Stomach (tissue), 19 donors: ENCODE measurements at places on chromosomes 1 and 21. TPM values are rescaled to one million over a fixed set of nuclear protein-coding genes. Genes with fewer than 3 reads are reported as not detected.

DNA sequence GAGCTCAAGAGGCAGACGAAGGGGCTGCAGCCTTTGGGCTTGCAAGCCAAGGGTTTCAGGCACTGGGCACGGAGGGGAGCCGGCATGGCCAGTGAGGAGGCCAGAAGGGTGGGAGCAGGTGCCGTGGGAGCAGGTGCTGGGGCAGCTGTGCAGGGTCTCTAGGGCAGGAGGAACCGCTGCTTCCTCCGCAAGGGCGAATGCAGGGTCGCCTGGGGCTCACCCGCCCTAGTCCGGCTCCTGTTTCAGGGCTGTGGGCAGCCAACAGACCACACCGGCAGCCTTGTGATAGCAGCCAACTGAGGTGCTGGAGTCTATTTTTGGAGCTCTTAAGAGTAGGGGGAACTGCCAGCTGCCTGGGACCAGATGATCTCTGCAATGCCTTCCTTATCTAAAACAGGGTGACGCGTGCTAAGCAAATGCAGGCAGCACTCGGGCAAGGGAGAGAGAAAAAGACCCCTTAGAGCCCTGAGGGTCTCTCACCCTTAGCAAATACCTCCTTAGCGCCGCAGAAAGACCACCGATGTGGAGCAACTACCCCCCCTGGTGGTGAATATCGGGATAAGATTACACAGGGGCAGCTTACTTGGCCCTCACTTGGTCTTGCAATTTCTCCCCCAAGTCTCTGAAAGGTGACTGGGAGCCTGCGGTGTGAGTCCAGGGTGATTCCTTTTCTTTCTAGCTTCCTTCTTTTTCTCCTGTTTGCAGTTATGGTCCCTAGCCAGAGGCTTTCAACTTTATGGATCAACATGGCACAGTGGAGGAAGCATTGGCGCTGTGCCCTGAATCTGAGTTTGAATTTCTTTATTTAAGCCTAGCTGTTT, 20.7 kb upstream of the MAPKAPK2 start:
- H3K27ac ChIP-seq: no peak overlapping the region
- H3K27me3 ChIP-seq: no peaks in the 10 kb centered on the region
- H3K4me1 ChIP-seq: peaks cover 24% of the 10 kb centered on the region

DNA sequence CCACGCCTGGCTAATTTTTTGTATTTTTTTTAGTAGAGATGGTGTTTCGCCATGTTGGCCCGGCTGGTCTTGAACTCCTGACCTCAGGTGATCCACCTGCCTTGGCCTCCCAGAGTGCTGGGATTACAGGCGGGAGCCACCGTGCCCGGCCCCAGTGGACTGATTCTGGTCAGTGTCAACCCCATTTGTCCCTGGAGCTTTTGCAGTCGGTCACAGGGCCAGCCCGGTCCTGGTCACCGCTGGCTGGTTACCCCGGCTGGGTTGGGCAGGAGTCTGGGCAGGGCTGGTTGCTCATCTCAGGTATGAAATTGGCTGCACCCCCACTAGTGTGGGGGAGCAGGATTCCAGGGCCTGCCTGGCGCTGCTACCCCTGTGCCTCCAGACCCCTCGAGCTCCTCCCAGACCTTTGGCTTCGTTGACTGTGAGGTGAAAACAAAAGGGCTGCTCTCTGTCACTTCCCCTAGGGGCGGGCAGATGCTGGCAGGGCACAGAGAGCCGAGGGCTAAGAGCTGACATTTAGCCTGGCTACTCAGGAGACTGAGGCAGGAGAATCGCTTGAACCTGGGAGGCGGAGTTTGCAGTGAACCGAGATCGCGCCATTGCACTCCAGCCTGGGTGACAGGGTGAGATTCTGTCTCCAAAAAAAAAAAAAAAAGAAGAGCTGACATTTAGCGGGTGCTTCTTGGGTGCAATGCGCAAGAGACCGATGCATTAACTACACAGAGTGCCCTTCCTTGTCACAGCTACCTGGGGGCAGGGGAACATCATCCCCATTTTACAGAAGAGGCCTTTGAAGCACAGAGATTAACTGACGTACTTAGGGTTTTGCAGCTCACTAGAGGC, 10.6 kb downstream of the TNFRSF1B start:
- no peak overlapping the region for H3K4me3 ChIP-seq
- peak overlapping the region; percentile 92 for H3K27ac ChIP-seq
- H3K36me3 ChIP-seq: peaks cover 5% of the 10 kb centered on the region

The ETV3L gene
- not detected for polyA plus RNA-seq

The SLC25A34 gene
- polyA plus RNA-seq: 4.1 TPM

DNA sequence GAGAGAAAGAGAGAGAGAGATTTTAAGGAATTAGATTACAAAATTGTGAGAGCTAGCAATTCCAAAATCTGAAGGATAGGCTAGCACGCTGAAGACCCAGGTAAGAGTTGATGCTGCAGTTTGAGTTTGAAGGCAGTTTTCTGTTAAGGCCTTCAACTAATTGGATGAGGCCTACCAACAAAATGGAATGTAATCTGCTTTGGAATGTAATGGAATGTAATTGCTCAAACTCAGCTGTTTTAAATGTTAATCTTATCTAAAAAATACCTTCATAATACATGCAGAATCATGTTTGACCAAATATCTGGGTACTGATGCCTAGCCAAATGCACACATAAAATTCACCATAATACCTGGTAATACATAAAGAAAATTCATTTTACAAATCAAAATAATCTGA, 976.1 kb downstream of the LTN1 start:
- no peak for DNase-seq
- no peak overlapping the region for H3K4me3 ChIP-seq
- H3K27ac ChIP-seq: no peak overlapping the region
- H3K36me3 ChIP-seq: no peaks in the 10 kb centered on the region

The AQP10 gene
- polyA plus RNA-seq: not detected

The LCE1E gene
- polyA plus RNA-seq: not detected

DNA sequence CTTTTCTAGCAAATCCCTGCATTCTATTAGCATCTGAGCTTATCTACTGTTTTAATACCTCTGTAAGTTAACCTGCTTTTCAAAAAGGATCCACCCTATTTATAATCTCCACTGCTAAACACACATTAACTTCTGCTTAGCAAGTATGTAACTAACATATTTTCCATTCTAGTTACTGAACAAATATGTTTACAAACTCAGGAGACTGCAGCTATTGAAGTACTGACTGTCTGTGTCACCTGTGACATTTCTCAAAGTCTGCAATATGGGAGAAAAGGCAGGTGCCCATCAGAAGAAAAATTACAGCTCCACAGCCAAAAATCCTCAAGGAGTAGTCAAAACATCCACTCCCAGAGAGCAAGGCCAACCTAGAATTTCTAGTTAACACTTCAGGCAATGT, 88.3 kb downstream of the JAK1 start:
- no peak for DNase-seq
- H3K4me3 ChIP-seq: no peak overlapping the region
- H3K27me3 ChIP-seq: no peaks in the 10 kb centered on the region
- H3K27ac ChIP-seq: no peak overlapping the region
- H3K36me3 ChIP-seq: peaks cover 20% of the 10 kb centered on the region

The ITLN1 gene
- polyA plus RNA-seq: 1.5 TPM

- no peak overlapping the region for H3K4me3 ChIP-seq
- no peaks in the 10 kb centered on the region for H3K27me3 ChIP-seq
- H3K27ac ChIP-seq: no peak overlapping the region
- DNase-seq: no peak
- H3K36me3 ChIP-seq: no peaks in the 10 kb centered on the region
Measured at GRCh38 chr1:101188331-101188730, 48.5 kb upstream of the S1PR1 start.

DNA sequence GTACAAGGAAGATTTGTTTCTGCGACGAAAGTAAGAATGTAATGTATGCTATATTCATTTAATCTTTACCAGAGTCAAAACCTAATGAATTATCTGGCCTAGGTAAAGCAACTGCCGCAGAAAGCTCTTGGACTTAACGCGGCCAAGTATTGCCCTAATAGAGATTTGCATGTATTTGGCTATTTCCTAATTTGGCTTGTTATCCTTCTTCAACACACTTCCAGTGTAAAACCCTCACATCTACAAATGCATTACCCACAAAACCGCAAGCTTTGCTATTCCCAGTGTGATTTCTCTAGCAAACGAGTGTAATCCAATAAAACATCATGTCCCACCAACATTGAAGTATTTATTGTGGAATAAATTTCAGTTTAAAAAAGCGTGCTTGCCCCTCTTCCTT, 123.8 kb upstream of the LMO4 start:
- no peak overlapping the region for H3K4me3 ChIP-seq
- no peaks in the 10 kb centered on the region for H3K4me1 ChIP-seq
- peaks cover 6% of the 10 kb centered on the region for H3K27me3 ChIP-seq
- DNase-seq: no peak
- no peaks in the 10 kb centered on the region for H3K36me3 ChIP-seq
